Fibroblast of mammary gland (primary cell): ENCODE measurements at places on chromosomes 4 and X.

GRCh38 chr4:122712782-122713181, 19.7 kb upstream of the BBS12 start:
- DNase-seq, result peak; percentile 70

DNA sequence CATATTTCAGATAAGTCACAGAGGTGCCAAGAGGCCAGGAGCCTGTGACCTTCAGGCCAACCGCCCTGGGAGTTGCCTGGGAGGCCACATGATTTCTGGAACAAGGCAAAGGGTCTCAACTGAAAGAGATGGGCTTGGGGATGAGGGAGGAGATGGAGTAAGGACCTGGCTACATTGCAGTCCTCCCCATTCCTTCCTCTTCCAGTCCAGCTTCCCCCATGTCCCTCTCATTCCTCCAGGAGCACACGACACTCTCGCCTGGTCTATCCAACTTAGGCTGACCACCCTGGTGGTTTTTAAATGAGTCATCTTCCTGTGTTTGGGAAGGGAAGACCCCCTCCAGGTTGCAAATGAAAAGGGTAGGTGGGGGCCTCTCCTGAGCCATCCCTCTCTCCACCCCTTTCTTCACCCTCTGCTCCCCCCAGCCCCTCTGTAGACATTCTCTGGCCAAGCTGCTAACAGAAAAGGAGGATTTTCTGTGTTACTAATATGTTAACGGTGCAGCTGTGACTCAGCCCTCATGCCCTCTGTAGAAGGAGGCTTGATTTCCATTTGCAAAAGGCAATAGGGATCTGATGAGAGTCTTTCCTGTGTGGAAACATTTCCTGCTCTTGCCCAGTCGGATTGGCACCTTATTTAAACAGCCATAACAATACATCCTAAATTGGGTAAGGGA, 79.2 kb downstream of the RTL5 start:
- peak; percentile 14 for DNase-seq

DNA sequence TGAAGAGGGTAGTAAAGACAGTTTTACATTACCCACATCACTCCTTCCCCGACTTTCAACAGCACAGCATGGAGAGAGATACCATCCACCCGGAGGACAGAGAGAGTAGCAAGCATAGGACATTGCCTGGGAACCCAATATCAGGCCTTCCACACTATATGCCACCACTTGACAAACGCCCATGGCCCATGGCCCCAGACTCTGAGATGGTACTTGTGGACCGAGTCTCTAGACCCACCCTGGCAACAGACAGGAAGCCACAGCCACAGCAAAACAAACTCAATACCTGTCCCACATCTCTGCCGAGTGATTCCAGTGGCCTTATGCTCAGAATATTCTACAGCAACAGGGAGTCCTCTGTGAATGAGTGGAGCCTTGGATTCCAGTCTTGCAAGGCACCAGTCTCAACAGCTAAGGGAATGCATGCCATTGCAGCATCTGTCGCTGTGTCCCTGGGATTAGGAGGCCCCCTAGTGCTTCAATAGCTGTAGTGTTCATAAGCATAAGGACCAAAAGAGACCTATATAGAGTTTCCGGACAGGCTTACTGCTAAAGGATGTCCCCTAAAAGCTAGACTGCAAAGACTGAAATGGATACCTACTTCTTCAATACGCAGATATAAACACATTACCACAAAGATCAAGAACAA, 14.7 kb upstream of the CT55 start:
- peak; percentile 57 for DNase-seq

GRCh38 chr4:118797558-118798142, 38.3 kb downstream of the SEC24D start:
- DNase-seq, result peak; percentile 46

GRCh38 chr4:84089652-84090437, 409.2 kb downstream of the NKX6-1 start:
- DNase-seq, result no peak

DNA sequence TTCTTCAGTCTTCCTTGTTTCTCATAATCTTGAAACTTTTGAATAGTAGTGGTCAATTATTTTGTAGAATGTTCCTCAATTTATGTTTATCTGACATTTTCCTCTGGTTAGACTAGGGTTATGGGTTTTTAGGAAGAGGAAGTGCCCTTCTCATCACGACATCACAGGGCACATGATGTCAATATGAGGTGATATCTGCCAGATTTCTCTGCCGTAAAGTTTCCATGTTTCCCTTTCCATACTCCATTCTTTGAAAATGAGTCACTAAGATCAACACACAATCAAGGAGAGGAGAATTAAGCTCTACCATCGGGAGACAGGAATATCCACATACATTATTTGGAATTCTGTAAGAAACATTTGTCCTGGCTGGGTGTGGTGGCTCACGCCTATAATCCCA, 28.4 kb downstream of the RP2 start:
- peak; percentile 67 for DNase-seq

DNA sequence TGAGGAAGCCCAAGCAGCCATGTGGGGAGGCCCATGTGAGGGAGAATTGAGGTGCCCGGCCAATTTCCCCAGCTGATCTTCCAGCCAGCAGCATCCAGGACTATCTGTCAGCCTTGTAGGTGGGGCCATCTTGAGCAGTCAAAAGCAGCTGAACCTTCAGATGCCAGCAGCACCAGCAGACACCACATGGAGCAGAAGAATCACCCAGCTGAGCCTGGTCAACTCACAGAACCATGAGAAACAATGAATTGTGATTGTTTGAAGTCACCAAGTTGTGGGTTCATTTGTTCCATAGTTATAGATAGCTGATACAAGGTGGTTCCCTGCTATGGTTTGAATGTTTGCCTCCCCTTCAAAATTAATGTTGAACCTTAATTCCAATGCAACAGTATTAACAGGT, 85.1 kb upstream of the ATP6AP2 start:
- DNase-seq, result no peak

- no peak for DNase-seq
These were observed 63.1 kb downstream of the SLC10A7 start for GRCh38 chr4:146458594-146458993.

- DNase-seq, result peak; percentile 67
These were observed 74.6 kb downstream of the WDR44 start for GRCh38 chrX:118420462-118420861.

DNA sequence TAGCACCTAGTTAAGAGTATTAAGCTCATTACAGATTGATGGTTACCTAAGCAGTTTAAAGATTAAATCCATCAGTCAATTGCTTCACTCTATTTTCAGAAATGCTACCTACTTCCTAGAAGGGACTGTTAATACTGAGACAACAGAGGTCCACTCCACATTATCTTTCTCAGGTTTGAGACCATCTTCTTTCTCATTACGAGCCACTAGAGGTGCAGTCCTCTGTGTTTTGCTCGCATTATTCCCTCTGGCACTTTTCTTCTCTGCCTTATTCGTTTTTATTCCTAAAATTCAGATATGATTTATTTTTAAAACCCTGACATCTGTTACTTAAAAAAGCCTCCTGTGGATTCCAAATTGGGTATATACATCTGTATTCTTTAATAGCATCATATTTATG, 459.1 kb downstream of the FSTL5 start:
- no peak for DNase-seq

GRCh38 chr4:123408471-123409084, 12.0 kb downstream of the SPRY1 start:
- no peak for DNase-seq

DNA sequence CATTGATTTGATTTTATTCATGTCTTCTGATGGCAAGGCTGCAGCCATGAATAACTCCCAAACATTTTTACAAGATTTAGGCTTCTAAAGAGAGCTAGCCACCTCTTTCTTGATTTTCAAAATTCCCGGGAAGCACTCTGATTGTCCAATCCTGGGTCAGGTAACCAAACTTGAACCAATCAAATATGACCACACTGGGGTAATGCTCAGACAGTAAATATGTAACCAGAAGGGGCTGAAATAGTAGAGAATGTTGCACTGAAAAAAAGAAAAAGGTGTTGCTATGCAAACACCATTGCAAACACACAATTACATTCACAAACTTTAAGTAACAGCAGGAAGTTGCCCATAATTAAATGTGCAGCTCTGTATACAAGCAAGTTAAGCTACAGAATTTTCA, 112.9 kb upstream of the IQCM start:
- no peak for DNase-seq

GRCh38 chr4:111989817-111990216, 155.4 kb upstream of the FAM241A start:
- no peak for DNase-seq

DNA sequence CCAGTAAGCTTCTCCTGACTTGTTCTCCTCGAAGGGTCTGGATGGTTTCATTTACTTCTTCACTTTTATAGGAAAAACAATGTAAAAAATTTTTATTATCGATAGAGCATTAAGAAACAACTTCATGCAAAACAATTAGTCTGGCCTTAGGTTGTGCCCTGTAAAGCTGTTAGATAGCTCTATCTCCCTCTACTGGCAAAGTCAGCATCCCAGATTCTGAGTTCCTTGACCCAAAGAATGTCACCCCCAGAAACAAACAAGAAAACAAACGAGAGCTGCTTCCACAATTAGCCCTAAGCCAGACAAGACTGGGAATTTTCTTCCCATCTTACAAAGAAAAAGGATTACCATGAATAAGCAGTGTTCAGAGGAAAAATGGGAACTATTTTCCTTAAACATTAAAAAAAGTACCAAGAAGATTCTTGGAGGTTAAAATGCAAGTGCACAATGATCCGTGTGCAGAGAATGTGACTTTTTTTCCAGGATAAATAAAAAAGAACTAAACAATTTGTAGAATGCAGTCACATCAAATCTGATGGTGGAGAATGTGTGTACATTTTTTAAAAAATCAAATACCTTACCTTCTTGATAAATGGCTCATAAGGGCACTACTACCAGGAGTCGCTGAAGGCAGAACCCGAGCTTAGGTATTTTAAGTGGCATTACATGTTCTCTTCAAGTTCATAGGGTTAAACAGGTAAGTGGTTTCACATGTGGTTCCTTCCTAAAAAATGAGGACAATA, 293.2 kb downstream of the FBXO8 start:
- peak; percentile 70 for DNase-seq

DNA sequence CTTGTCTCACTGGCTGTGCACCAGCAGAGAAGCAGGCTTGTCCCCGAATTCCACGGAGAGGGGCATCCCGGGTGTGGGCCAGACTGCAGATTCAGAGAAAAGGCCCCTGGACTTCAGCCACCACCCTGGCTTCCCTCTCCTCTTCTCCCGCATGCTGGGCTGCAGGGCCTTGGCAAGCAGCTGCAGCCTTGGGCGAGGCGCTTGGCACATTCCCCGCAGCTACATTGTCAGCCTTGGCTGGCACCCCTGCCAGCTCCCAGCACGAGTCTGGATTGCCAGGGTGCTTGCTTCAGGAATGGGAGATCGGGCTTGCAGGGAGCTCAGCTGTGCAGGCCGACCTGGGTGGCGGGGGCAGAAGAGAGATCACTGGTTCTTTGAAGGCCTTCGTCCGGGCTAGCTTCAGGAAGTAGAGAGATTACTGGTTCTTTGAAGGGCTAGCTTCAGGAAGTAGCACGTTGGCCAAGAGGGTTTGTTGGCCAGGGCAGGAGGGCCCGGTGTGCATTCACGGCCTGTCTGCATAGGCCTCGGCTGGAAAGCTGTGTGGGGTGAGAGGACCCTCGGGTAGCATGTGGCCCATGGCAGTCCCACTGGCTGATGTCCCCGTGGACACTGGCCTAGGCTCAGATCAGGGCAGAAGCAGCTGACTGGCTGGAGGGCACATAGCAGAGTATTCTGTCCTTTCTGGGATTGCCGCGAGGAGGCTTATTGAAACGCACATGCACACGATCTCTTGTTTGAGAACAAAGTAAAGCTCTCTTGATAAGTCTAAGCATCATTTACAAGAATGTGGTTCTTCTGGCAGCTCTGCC, 2.7 kb downstream of the ABCD1 start:
- DNase-seq, result no peak

DNA sequence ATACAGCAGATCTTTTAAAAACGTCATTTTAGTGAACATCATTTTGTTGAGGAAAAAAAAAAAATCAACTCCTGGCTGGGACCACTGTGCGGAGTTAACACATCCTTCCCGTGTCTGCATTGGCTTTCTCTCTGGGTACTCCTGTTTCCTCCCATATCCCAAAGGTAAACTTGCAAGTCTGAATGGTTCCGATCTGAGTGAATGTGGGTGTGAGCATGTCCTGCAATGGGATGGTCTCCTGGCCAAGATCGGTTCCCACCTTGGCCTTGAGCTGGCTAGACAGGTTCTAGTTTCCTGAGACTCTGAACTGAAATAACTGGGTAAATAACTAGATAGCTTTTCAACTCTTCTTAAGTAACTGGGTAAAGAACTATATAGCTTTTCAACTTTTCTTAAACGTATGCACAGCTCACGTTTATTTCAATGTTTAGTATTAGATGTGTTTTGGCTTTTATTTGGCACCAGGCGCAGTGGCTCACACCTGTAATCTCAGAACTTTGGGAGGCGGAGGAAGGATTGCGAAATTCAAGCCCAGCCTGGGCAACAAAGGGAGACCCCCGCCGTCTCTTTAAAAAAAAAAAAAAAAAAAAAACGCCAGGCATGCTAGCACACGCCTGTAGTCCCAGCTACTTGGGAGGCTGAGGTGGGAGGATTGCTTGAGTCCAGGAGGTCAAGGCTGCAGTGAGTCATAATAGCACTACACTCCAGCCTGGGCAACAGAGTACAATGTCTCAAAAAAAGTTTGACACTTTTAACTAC, 14.0 kb downstream of the RBMX start:
- peak; percentile 31 for DNase-seq
